ENCODE measurements at places on chromosomes 12 and 14.

- no peak for DNase-seq
Measured at GRCh38 chr12:87953256-87953860, 75.8 kb downstream of the C12orf50 start.

- DNase-seq: no peak
Measured at GRCh38 chr12:25376407-25376806, 125.7 kb upstream of the KRAS start.

- no peak for DNase-seq
Measured at GRCh38 chr12:131209082-131210070, 255.7 kb downstream of the ADGRD1 start.

DNA sequence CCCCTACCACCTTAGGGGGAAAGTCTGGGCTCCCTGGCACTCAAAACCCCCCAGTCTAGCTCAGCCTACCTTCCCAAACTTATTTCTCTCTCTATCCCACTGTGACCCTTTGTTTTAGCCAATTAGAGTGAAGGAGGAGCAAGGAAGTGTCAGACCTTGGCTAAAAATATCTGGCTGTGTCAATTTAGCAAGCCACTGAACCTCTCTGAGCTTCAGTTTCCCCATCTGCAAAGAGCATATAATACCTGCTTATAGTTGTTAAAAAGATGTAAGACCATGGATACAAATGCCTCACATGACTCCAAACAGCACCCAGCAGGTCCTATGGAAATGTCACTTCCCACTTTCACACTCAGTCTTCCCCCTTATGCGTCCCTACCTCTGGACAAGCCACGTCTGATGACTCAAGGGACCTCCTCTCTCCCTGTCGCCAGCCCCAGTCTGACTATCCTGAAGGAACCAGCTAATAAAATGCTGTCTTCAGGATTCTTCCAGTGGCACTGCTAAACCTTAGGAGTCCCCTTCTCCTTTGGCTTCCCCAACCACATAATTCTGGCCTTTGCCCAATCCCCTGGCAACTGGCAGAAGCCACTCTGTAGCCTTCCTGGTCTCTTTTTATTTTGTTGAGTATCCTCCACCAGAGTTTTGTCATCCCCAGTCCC is 19.3 kb downstream of the FOXN3 start:
- no peak for DNase-seq

- DNase-seq: no peak
Measured at GRCh38 chr12:49287876-49288275, 7.1 kb upstream of the PRPH start.
